ENCODE measurements at places on chromosomes 2 and 18.

DNA sequence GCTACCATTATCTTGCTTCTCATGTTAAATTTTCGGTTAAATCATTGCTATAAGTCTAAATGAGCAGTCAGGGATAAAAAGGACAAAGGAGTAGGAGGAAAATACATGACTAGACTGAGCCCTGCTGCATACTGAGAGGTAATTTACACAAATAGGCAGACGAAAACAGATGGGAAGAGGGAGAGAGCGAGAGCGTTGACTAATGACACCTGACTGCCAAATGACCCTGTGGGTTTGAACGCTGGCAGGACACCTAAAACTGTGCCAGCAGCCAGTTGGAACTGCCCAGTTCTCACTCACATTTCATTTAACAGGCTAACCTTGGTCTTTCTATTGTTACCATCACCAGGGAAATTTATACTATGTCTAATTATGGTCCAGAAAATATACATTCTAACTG lies 978.2 kb downstream of the CPS1 start:
- DNase-seq = no peak

DNA sequence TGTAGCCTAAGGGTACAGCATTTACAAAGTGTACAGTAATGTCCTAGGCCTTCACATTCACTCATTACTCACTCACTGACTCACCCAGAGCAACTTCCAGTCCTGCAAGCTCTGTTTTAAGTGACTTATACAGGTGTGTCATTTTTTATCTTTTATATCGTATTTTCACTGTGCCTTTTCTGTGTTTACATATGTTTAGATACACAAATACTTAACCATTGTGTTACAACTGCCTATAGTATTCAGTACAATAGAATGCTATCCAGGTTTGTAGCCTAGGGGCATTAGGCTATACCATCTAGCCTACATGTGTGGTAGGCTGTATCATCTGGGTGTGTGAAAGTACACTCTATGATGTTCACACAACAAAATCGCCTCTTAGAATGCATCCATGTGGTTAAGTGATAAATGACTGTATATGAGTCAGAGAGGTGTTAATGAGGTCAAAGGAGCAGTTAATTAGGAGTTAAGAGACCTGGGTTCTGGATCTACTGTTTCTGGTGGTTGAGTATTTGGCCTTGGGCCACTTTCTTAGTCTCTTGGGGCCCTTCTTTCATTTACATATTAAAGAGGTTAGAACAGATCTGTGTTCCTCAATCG lies 149.1 kb downstream of the GREB1L start:
- peak; percentile 17 for DNase-seq

DNA sequence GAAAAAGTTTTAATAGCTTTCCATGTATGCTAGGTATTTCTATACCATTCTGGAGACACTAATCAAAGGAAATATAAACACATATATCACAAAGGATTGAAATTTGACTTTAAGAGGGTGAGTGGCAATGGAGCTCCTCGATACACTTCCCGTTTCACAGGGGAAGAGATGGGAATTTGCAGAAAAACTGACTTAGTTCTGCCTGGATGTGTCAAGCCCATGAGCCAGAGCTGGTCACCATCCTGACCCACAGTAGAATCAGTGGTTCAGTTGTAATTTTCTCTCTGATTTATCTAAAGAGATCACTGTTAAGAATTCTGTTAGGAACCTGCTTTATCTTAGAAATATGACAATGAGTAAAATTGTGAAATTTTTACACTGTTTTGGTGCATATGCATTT lies 34.2 kb downstream of the PLCL1 start:
- DNase-seq = no peak

GRCh38 chr18:9647496-9648323 lies 33.4 kb upstream of the PPP4R1 start:
- DNase-seq = no peak

GRCh38 chr18:24003903-24004640 lies 10.5 kb upstream of the TTC39C start:
- DNase-seq = no peak

DNA sequence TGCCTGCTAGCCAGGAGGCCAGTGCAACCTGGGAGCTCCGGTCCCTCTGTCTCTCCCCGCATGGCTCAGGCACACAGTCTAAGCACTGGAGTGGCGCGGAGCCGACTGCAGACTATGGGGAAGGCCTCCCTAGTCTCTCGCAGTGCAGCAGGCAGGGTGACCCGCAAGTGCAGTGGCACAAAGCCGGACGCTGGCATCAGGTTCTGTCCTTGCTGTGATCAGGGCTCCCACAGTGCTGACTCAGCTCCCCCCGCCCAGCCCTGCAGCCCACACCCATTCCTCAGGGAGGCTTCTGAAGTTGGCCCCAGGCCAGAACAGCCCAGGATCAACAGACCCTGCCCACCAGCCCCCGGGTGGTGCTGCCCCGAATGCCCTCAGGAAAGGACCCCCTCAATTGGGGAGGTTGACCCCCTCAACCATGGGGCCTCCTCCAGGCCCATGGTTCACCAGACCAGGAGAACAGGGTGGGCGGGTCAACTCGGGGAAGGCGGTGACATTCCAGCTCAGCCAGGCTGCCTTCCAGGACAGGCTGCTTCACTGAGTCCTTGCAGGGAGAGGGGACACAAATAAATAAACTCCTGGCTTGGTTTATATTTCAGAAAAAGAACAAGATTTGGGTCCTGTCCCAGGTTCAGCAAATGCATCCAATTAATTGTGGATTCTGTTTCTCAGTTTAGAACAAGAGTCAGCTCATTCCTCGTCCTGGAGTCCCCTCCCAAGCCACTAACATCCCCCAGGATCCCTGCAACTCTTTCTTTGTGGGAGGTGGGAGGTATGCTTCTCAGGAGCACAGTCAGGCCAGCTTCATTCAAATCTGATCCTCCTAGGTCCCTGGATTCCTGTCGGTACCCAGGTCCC lies 12.2 kb downstream of the BIN1 start:
- no peak for DNase-seq

- peak; percentile 14 for DNase-seq
Measured at GRCh38 chr18:62157843-62158242, 29.0 kb downstream of the PIGN start.

- peak; percentile 8 for DNase-seq
Measured at GRCh38 chr2:134293719-134294537, 40.1 kb downstream of the MGAT5 start.

GRCh38 chr2:134683561-134684112 lies 35.2 kb downstream of the TMEM163 start:
- DNase-seq = no peak

- no peak for DNase-seq
Measured at GRCh38 chr2:222295368-222296062, 3.3 kb downstream of the PAX3 start.

- no peak for DNase-seq
Measured at GRCh38 chr2:231699006-231699405, 9.3 kb upstream of the PTMA start.

Measured in COLO829 (cell line).